Pericardium fibroblast (primary cell): ENCODE measurements at places on chromosomes 2 and 18. TPM values are rescaled to one million over a fixed set of nuclear protein-coding genes. Genes with fewer than 3 reads are reported as not detected.

Gene IL1RL1
- total RNA-seq = 11.6 and 16.3 TPM in 2 replicates

Gene RNF181
- 157 and 188 TPM in 2 replicates for total RNA-seq

Gene GALNT14
- total RNA-seq = 0.09 TPM in 1 of 2 replicates, not detected in the other

Gene CROCC2
- not detected in 2 replicates for total RNA-seq
